ENCODE measurements at places on chromosomes 1 and 21. TPM values are rescaled to one million over a fixed set of nuclear protein-coding genes. Genes with fewer than 3 reads are reported as not detected.

DNA sequence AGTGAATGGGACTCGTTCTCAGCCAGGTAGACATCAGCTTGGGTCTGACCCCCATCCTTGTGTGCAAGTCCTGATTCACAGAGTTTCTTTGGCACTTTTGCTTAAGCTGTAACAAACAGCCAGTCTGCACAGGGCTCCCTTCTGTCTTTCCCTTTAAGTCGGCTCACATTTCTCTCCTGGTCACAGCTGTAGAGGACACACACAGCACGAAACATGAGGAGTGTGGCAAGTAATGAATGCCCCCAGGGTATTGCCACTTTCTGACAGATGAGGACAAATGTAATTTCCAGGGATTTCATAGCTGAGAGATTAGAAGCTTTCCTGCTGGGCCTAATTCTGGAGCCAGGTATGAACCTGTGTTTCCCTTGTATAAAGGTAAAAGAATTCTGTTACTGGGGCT is 423.5 kb downstream of the KIF26B start:
- DNase-seq: no peak
- H3K4me1 ChIP-seq: no peaks in the 10 kb centered on the region
- H3K4me3 ChIP-seq: no peak overlapping the region
- no peaks in the 10 kb centered on the region for H3K27me3 ChIP-seq
- H3K36me3 ChIP-seq: no peaks in the 10 kb centered on the region

DNA sequence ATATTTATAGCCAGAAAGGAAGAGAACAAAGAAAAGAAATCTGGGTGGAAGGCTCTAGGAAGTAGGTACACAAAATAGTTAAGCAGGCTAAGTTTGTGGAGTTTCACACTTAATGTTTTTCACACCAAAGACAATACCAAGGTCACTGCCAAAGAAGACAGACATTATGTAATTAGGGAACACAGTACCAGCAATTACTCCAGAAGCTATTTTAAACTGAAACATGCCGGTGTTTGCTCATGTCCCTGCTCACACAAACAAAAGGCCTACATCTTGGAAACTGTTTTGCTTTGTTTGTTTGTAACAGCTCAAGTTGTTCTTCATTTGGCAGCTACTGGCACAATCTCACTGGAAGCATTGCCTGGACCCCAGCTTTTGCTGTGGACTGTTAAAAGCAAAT is 88.5 kb upstream of the DAB1 start:
- H3K4me3 ChIP-seq: no peak overlapping the region
- no peaks in the 10 kb centered on the region for H3K4me1 ChIP-seq
- no peak overlapping the region for H3K27ac ChIP-seq
- no peak for DNase-seq
- H3K27me3 ChIP-seq: no peaks in the 10 kb centered on the region

- H3K36me3 ChIP-seq: no peaks in the 10 kb centered on the region
- no peaks in the 10 kb centered on the region for H3K4me1 ChIP-seq
- H3K27me3 ChIP-seq: no peaks in the 10 kb centered on the region
- no peak overlapping the region for H3K4me3 ChIP-seq
- DNase-seq: peak; percentile 5
These were observed 34.0 kb upstream of the ABCA4 start for GRCh38 chr1:94154989-94155388.

DNA sequence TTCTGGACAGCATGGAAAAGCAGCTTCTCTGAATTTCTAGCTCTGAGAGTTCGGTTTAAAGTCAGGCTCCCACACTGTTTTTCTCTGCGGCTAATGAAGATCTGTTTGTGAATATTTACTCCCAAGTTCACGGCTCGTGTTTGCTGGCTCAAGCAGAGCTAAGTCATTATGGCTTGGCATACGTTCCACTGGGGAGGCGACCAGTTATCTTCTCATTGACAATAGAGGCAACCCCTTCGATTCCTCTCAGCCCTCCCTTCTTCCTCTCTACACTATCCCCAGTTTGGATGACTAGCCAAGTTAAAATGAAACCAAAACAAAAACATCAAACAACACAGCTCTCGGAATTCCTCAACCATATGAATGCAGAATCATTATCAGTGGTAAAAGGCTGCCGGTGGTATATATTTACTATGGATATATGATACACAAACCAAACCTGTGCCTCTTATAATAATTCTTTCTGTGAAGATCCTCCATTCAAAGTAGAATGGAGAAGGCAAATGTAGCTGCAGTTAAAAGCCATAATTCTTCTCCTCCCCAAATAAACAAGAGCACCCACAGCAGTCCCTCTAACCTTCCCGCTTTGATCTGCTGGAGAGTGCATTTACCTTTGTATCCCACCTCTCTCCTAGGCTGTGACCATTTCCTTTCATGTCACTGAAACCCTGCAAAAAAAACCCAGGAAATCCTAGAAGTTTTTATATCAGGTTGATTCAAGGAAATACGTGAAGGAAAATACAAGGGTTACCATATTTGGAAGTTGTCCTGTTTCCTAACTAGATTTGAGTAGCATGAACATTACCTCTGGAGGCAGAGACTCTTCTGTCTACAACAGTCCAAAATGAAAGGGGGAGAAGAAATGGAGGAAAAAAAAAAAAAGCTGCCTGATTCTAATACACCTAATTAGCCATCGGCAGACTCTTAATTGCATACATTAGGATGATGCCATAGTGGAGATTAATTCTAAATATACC is 108.3 kb upstream of the USH2A start:
- H3K27ac ChIP-seq: no peak overlapping the region
- H3K4me3 ChIP-seq: peak overlapping the region; percentile 75
- no peaks in the 10 kb centered on the region for H3K36me3 ChIP-seq
- no peak for DNase-seq
- no peaks in the 10 kb centered on the region for H3K27me3 ChIP-seq

DNA sequence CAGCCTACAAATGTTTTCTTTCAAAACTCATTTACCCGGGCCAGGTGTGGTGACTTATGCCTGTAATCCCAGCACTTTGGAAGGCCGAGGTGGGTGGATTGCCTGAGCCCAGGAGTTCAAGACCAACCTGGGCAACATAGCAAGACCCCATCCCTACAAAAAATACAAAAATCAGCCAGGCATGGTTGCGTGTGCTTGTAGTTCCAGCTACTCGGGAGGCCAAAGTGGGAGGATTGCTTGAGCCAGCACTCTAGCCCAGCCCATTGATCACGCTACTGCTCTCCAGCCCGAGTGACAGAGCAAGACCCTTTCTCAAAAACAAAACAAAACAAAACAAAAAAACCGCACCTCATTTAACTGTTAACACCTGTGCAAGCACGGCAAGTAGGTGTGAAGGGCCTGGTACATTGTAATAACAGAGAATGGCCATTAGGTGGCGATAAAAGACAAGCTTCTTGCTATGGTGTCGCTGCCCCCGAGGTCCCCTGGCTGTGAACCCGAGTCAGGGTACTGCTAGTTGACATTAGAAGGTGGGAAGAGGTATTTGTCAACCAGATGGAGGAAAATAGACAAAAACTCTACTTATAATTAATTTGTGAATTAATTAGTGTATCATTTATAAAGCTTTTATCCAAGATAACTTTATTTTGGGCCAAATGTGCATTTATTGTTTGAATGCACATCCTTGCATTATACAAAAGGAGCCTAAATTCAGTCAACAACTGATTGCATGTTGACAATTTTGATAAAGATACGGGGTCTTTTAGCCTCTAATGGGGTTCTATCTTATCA is 66.5 kb downstream of the SH3BGR start:
- H3K36me3 ChIP-seq: no peaks in the 10 kb centered on the region
- H3K4me3 ChIP-seq: no peak overlapping the region
- DNase-seq: peak; percentile 91
- no peaks in the 10 kb centered on the region for H3K27me3 ChIP-seq
- H3K27ac ChIP-seq: no peak overlapping the region

- H3K4me1 ChIP-seq: no peaks in the 10 kb centered on the region
- no peak overlapping the region for H3K4me3 ChIP-seq
- no peak for DNase-seq
- no peaks in the 10 kb centered on the region for H3K27me3 ChIP-seq
- H3K27ac ChIP-seq: no peak overlapping the region
These were observed 69.0 kb upstream of the DEPDC1 start for GRCh38 chr1:68565923-68566322.

DNA sequence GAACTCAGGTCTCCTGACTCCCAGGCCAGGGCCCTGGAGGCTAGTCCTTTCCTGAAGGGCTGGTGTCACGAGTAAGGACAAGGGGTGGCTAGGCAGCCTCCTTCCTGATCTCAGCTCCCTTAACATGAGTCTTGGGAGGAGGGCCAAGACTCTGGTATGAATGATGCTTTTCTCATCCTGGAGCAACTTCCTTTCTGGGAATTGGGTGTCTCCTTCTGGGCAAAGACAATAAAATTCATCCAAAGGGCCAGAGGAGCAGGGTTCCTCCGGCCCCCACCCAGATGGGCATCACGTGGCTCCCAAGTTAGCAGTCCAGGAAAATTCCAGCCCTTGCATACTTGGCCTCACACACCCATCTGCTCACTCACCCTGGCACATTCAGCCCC is at the start of gene FAM167B:
FAM167B (plus strand) TSS at position 335 of the 386 bp plus-strand sequence. CDS start 200 bp downstream, outside the sequence.
- peak; percentile 97 for DNase-seq
- no peaks in the 10 kb centered on the region for H3K27me3 ChIP-seq
- no peaks in the 10 kb centered on the region for H3K36me3 ChIP-seq
- peak within 1 kb of the TSS; percentile 65 for H3K27ac ChIP-seq

GRCh38 chr21:38987633-38988508 is 182.1 kb downstream of the ETS2 start:
- no peak for DNase-seq
- H3K4me3 ChIP-seq: no peak overlapping the region
- H3K27ac ChIP-seq: no peak overlapping the region
- H3K36me3 ChIP-seq: no peaks in the 10 kb centered on the region
- H3K27me3 ChIP-seq: peaks cover 13% of the 10 kb centered on the region

GRCh38 chr1:75980972-75981897 is 49.0 kb upstream of the ASB17 start:
- no peak overlapping the region for H3K27ac ChIP-seq
- H3K36me3 ChIP-seq: no peaks in the 10 kb centered on the region
- DNase-seq: no peak
- no peak overlapping the region for H3K4me3 ChIP-seq

DNA sequence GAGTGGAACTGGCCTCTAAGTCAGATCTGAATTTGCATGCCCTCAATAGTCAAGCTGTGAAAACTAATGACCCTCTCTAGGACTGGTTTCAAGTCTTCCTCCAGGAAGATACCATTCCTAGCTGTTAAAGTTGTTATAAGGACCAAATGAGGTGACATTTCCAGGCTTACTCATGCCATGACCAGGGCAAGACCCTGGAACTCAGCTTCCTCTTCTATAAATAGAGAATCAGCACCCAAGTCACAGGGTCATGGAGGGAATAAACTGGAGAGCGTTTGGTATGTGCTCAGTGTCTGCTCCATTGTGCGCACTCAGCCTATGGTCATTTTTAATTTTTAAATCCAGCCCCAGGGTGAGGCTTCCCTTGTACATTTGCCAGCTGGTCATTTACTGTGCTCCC is 2.5 kb downstream of the S100A9 start:
- DNase-seq: no peak
- H3K4me1 ChIP-seq: no peaks in the 10 kb centered on the region
- H3K27me3 ChIP-seq: no peaks in the 10 kb centered on the region
- no peak overlapping the region for H3K4me3 ChIP-seq
- H3K36me3 ChIP-seq: no peaks in the 10 kb centered on the region

DNA sequence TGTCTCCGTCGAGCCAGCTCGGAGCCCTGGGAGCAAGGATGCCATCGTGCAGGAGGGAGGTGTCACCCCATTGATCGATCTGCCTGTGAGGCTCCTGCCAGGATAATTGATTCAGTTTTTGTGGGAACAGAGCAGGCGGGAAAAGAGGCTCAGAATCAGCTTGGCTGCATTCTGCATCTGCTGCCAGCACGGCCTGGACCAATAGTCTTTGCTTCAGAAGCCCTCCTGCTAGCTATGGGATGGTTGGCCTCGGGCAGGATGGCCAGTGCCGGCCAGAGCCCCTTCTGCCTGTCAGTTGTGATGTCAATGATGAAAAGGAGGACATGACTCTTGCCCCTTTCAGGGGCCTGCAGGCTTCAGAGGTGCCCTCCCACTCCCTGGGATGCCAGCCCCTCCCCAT is 39.6 kb downstream of the PTPRF start:
- no peak overlapping the region for H3K27ac ChIP-seq
- H3K4me1 ChIP-seq: peaks cover 7% of the 10 kb centered on the region
- DNase-seq: no peak
- H3K27me3 ChIP-seq: no peaks in the 10 kb centered on the region
- no peak overlapping the region for H3K4me3 ChIP-seq

- no peak overlapping the region for H3K4me3 ChIP-seq
- no peaks in the 10 kb centered on the region for H3K4me1 ChIP-seq
- no peaks in the 10 kb centered on the region for H3K36me3 ChIP-seq
These were observed 31.4 kb upstream of the OLIG2 start for GRCh38 chr21:32994305-32994704.

GRCh38 chr1:24302209-24302611 is 16.9 kb upstream of the GRHL3 start:
- no peak overlapping the region for H3K4me3 ChIP-seq
- peaks cover 41% of the 10 kb centered on the region for H3K27me3 ChIP-seq
- H3K4me1 ChIP-seq: no peaks in the 10 kb centered on the region
- no peaks in the 10 kb centered on the region for H3K36me3 ChIP-seq
- no peak overlapping the region for H3K27ac ChIP-seq
- no peak for DNase-seq

DNA sequence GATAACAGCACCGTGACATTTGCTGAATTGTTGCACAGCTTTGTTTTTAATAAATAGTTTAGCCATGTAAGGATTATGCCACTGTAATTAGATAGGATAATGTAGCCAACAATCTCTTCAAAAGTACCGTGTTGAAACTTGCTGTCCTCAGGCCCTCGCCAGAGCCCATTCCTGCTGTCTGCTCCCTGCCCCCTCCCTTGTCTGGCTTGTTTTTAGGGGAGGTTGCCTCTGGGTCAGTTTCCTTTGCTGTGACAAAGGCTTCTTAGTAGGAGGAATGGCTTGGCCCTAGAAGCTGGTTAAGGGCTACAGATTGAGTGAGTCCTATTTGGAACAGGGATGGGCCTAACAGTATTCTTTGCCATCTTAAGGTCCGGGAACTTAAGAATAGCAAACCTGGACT is 107.9 kb downstream of the LMO4 start:
- H3K27ac ChIP-seq: no peak overlapping the region
- no peaks in the 10 kb centered on the region for H3K27me3 ChIP-seq
- DNase-seq: no peak
- no peaks in the 10 kb centered on the region for H3K4me1 ChIP-seq

DNA sequence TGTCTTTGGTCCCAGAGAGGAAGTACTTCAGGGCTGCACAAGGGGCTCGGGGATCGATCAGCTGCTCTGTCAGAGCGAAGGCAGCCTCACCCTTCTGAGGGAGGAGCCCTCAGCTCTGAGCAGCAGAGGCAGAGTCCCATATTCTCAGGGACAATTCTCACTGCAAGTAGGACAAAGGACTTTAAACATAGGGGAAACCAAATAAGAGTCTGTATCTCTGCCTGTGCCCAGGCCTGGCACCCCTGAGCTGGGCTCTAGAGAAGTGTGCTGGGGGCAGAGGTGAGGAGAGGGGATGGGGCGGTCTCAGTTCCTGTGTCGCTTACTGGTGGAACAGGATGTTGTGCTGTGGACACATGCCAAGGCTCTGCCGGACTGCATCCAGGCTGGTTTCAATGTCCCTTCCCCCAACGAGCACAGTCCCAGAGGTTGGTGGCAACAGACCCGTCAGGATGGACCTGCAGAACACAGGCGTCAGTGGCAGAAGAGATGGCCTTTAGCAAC is 76.6 kb downstream of the ABCA4 start:
- H3K27ac ChIP-seq: no peak overlapping the region
- peaks cover 21% of the 10 kb centered on the region for H3K4me1 ChIP-seq
- peak; percentile 64 for DNase-seq
- no peaks in the 10 kb centered on the region for H3K36me3 ChIP-seq
- H3K27me3 ChIP-seq: no peaks in the 10 kb centered on the region
- H3K4me3 ChIP-seq: no peak overlapping the region

The WDR26 gene
- 78.9 TPM for total RNA-seq

The MFAP2 gene
- 72.2 TPM for total RNA-seq

The PRAMEF33 gene
- total RNA-seq: not detected

The APP gene
- total RNA-seq: 373 TPM

The ABCA4 gene
- total RNA-seq: under 0.01 TPM

The INKA2 gene
- 3.6 TPM for total RNA-seq

The XCL2 gene
- total RNA-seq: not detected

Measured in osteoblast (primary cell).